ENCODE measurements at places on chromosomes 1 and 21. TPM values are rescaled to one million over a fixed set of nuclear protein-coding genes. Genes with fewer than 3 reads are reported as not detected.

The RGS4 gene
- total RNA-seq = 12.3 TPM

The LEMD1 gene
- not detected for total RNA-seq

The IQCC gene
- total RNA-seq = 0.94 TPM

The EXTL1 gene
- total RNA-seq = 0.60 TPM

The CZIB gene
- 54.8 TPM for total RNA-seq

The BEND5 gene
- 6.9 TPM for total RNA-seq

The PLEKHG5 gene
- 8.0 TPM for total RNA-seq

The SMYD3 gene
- 22.1 TPM for total RNA-seq

All from pericardium fibroblast (primary cell).